MG63 (cell line): ENCODE measurements at places on chromosomes 1 and 21. TPM values are rescaled to one million over a fixed set of nuclear protein-coding genes. Genes with fewer than 3 reads are reported as not detected.

- DNase-seq = peak; percentile 48
Measured at GRCh38 chr21:19236209-19236608, 832.6 kb upstream of the TMPRSS15 start.

DNA sequence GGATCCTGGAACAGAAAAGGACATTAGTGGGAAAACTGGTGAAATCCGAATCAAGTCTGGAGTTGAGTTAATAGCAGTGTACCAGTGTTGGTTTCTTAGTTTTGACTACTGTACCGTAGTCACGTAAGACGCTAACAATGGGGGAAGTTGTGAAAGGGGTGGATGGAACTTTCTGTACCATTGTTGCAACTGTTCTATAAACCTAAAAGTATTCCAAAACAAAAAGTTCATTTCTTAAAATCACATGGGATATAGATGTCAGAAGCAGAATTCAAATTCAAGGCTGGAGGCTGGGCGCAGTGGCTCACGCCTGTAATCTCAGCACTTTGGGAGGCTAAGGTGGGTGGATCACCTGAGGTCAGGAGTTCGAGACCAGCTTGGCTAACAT is 16.9 kb downstream of the ARHGEF19 start:
- no peak for DNase-seq

DNA sequence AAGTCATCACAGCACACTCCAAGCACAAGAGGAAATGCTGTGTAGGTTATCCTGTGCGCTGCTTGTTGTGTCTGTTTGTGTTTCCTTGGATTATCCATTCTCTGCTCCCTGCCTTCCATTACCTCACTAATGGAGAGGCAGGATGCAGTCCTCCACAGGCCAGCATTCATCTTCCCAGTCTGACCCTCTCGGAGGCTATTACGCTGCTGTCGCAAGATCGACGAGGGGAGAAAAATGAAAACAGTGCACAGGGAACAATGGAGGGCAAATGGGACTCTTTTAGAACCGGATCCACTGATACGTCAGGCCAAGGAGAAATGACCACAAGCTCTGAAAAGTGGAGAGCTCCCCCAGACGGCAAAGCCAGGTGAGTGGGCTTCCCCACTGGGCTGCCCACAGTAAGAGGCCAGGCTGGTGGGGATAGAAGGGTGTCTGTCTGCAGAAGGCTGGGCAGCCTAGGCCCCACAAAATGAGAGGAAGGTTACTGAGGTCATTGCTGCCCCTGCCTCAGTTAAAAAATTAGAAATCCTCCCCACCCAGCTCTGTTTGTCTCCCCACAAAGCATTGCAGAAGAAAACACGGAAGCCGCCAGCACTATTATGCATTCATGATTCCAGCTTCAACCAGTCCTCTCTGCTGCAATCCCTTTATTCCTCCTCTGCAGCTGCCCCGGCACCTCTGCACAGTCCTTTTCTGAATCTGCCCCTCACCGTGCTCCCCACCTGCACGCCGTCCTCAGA is 21.7 kb downstream of the LRRN2 start:
- no peak for DNase-seq

GRCh38 chr21:37828556-37828955 is 87.7 kb downstream of the KCNJ6 start:
- no peak for DNase-seq

DNA sequence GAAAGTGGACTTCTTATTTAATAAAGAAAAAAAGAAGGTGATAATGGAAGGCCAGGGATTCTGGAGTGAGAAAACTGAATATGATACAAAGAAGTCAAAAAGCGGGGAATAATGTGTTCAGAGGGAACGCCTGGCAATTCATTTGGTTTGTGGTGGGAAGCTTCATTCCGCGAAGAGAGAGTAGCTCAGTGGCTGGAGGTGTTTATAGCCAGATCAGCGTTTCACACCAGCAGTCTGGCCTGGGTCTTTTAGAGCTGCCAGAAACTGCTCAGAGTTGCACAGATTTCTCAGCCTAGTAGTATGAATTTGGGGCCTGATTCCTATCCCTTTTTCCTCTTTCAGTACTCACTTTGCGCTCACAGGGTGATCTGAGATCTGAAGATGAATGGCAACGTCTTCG is 67.8 kb upstream of the IPO9 start:
- no peak for DNase-seq

GRCh38 chr1:209622841-209623829 is 29.1 kb downstream of the LAMB3 start:
- no peak for DNase-seq

GRCh38 chr1:181969902-181970301 is 91.6 kb downstream of the ZNF648 start:
- DNase-seq = no peak

Gene TMEM54
- total RNA-seq = 6.3 and 30.7 TPM in 2 replicates

Gene BNIPL
- 0.20 and 5.5 TPM in 2 replicates for total RNA-seq

Gene S100A12
- not detected in 2 replicates for total RNA-seq

Gene CRYAA
- not detected in 2 replicates for total RNA-seq
